ENCODE measurements at places on chromosomes 2 and 18.
A peak's percentile ranks its signal among the peaks of the same experiment; 100 is the strongest.

DNA sequence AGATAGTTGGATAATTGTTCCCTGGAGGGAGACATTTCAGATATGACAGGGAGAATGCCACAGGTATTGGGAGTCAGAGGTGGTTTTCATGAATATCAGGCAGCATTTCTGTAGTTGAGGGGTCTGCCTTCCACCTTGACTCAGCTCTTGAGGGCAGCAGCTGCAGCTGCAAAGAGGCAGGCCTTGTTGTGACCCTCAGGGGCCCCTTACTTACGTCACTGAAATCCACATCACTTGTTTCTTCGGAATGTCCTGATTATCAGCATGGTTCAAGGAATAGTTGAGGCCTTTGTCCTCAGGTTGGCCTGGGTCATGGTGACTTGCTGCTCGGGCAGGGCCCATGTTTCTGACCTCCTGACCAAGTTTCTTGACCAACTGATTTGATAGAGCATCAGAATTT lies 46.9 kb downstream of the TMEM17 start:
- no peak for DNase-seq

- no peak for DNase-seq
Measured at GRCh38 chr2:242058116-242058680, 188.7 kb downstream of the RTP5 start.

GRCh38 chr2:200335657-200336056 lies 29.2 kb downstream of the SPATS2L start:
- DNase-seq: no peak

DNA sequence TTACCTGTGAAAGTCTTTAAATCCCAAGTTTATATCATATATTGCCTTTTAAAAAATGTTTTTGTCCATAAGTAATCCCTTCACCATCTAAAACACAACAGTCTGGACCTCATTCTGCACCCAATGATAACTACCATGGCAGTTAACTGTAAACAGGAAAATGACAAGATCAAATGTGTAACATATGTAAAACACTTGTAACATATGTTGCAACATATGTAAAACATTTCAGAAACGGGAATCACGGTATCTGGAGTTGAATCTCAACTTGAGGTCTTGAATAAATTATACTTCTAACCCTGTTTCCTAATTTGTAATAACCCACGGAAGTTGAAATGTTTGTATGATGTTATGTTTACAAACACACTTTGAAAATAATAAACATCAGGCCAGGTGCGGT lies 6.2 kb downstream of the LRPPRC start:
- DNase-seq: no peak

DNA sequence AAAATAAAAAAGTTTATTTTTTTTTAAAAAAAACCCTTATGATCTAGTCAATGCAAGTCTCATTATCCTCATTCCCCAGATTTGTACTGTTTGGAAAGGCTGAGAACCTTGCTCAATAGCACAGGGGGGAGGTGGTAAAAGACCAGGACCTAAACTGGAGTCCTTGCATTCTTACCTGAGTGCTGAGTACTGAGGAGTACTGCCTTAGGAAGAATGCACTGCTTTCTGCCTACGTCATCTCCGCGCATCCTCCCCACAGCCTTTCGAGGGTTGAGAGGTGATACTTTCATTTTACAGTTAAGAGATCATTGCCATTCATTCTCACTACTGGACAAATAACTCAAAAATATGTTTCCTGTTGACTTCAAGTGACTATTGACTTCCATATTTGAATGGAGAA lies 73.8 kb downstream of the MAP3K20 start:
- no peak for DNase-seq

DNA sequence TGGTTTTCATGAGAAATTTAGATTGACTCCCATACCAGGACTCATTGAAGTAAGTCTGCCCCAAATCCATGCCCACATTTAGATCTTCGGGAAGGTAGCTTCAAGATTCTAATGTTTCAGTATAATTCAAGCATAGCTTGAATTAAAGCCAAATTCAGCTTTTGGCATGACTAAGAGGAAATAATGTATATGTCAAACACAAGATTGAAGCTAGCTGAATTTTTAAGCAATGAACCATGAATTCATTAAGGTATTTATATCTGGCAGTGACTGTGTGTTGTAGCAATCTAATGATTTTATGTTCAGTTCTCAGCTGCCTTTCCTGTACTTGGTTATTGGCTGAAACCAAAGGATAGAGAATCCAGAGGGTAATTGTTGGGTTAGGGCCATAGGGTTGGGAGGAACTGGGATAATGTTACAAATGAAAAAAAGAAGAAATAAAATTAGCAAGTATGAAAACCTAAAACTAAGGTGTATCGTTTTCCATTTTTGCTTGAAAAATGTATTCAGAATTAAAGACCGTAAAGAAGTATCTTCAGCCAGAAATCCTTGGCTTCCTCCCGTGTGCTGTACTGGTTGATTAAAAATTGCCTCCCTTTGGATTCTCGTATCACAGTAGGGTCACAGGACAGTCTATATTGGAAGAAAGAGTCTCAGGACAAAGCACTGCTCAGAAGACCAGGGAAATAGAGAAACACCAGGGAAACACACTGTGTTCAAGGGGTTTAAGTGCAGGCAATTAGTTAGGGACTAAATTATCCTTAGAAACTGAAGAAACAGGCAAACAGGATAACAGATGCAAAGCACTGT lies 119.0 kb upstream of the FN1 start:
- DNase-seq: no peak

DNA sequence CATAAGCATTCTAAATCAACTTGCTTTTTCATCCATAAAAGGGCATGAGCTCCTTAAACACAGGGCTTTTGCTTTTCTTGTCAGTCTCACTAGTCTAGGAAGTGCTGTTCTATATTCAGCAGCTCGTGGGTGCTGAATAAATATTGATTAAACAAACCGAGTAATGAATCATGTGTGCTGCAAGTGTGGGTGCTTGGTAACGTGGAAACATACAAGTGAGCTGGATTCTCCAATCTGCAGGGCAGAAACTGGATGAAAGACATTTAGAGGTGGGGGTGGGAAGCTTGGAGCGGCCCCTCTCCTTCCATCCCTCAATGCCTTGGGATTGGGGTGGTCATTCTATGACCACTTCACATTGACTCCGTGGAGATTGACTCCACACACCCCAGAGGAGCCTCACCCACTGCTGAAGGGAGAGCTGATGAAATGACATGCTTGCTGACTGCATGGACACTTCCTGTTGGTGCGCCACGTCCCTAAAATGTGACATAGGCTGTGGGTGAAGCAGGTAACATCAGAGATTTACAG lies 114.6 kb downstream of the DOCK10 start:
- DNase-seq: no peak

- peak; percentile 36 for DNase-seq
Measured at GRCh38 chr18:79856119-79857007, 58.6 kb downstream of the KCNG2 start.

DNA sequence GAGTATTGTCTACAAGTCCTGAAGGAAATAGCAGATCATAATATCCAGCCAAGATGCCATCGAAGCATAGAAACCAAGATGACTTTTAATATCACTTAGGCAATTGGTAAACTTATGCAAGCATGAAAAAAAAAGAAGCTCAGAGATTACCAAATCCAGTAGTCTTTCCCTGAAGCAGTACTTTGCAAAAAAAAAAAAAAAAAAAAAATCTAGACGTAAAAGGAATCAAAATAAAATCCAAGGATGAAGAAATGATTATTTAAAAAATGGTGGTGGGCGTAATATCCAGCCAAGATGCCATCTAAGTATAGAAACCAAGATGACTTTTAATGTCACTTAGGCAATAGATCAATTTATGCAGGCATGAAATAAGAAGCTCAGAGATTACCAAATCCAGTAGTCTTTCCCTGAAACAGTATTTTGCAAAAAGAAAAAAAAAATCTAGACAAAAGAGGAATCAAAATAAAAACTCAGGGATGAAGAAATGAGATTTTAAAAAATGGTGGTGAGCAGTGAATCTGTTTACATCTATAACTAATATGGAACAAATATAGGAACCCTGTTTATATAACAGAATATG lies 108.8 kb downstream of the GYPC start:
- no peak for DNase-seq

DNA sequence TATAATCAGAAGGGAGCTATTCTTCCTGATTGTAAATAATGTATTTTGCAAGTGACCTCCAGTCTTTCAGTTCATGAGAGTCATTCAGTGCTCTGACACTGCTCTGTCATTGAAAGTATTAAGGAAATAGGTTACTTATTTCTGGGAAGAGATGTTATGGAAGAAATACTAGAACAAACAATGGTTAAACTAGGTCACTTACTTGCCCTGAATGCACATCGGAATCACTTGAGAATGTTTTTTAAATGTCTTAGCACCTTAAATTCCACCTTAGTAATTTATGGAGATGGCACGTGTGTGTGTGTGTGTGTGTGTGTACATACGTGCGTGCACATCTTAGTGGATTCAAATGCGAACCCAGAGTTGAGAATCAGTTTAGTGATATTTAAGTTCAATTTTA lies 126.6 kb upstream of the KCNH7 start:
- DNase-seq: no peak

DNA sequence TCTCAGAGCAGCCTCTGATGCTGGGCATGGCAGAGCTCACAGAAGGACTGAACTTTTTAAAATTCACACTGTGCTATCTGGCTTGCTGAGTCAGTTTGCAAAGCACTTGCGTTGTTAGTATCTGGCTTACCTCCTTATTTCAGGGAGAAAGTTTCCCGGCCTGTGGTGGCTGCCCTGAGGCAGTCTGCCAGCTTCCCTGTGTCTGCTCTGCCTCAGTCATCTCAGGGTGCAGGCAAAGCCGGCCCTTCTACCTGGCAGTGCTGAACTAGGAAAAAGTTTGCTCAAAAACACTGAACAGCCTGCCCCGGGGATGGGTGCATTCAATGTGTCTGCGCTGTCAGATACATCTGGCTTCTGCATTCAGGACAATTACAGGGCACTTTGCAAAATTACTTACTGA lies 90.2 kb upstream of the UXS1 start:
- DNase-seq: no peak

DNA sequence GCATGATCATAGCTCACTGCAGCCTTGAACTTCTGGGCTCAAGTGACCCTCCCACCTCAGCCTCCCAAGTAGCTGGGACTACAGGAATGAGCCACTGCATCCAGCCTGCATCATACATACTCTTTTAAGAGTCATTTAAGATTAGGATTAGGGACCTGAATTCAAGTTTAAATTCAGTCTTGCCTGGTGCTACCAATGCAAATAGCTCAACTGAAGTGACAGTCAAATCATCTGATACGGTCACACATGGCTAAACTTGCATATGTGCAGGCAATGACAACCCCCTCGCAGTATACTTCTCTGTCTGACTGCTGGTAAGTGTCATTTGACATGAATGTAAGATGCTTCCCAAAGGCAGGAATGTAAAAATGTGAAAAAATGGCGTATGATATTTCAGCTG lies 31.8 kb upstream of the TMEM131 start:
- no peak for DNase-seq

DNA sequence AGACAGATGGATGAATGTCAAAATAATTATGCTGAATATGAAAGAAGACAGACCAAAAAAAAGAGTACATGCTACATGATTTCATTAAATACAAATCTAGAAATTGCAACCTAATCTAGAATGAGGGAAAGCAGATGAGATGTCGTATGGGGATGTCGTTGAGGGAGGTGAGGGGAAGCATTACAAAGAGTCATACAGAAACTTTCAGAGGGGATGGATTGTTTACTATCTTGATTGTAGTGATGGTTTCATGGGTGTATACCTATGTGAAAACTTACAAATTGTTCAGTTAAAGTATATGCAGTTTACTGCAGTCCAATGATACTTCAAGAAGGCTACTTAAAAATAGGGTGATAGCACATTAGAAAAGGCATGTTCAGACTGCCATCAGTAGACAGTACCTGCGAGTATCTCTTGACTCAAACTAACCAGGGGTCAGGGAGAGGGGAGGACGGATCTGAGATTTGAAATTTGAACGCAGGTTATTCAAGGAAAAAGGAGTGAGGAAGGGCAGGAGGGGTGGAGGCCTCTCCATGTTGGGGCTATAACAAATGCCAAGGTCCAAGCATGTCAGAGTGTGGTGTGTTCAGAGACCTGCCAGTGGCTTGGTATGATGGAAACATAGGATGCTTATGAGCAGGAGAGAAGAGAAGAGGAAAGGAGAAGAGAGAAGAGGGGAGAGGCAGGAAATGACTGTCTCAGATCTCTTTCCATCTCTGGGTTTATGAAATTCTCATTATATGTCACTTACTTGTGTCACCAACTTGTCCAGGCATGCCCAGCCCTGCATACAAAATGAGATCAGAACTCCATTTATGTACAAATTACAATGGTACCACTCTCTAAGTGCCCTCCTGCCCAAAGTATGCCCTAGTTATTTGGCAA lies 257.3 kb upstream of the CXCR4 start:
- DNase-seq: no peak

GRCh38 chr2:98334439-98335078 lies 11.7 kb upstream of the CNGA3 start:
- DNase-seq: no peak

- DNase-seq: no peak
Measured at GRCh38 chr2:237637429-237638135, 10.2 kb downstream of the LRRFIP1 start.

DNA sequence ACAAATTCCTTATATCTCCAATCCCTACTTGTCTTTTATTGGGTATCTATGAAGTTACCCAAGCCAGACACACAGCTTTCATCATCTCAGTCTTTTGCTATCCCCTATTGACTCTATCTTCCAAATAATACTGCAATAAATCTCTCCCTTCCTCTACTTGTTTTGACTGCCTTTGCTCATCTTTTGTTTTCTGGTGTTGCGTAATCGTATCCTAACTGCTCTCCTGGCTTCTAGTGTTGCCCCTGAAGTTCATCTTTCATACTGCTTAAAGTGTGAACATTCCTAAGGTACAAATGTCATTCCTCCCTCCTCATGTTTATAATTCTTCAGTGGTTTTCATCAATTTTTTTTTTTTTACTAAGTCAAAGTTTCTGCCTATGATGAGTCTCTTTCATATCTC lies 491.3 kb upstream of the DCC start:
- no peak for DNase-seq

GRCh38 chr2:31334311-31335026 lies 80.1 kb downstream of the XDH start:
- DNase-seq: no peak

Measured in Kasumi-1 (cell line).